ENCODE measurements at places on chromosomes 12 and 14.

GRCh38 chr12:89334548-89335169 lies 17.6 kb downstream of the DUSP6 start:
- DNase-seq = no peak

DNA sequence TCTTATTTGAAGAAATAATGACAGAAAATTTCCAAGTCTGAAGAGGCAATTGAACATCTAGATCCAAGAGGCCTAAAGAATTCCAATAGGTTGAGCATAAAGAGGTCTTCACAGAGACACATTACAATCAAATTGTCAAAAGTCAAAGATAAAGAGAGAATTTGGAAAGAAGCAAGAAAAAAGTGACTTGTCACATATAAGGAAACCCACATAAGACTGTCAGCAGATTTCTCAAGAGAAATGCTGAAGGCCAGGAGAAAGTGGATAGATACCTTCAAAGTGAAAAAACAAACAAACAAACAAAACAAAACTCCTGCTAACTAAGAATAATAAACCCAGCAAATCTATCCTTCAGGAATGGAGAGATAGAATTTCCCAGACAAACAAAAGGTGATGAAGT lies 118.1 kb upstream of the LGR5 start:
- DNase-seq = no peak

DNA sequence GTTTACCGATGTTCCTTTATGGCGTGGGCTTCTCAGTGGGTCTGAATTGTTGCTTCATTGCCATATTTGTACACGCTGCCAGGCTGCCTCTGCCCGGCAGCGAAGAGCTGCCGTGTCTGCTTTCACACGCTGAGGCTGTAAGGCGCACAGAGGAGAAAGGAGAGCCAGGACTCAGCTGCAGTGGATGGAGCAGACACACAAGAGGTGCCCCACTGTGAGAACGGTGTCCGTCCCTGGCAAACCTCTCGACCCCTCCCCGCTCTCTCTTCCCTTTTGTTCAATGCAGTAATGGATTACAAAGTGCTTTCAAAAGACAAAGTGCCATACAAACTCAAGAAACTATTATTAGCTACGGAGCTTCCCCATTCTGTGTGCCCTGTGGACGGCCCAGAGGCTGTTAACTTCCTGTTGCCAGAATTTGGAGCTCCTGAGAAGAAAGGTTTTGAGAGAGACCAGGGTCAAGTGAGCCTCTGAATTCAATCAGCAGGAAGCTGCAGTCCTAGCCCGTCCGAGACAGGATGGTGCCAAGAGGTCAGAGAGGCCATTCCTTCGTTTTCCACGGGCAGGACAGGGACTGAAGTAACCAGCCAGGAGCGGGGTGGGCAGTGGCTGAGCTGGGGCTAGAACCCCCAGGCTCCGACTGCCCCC lies 15.8 kb downstream of the CCND2 start:
- no peak for DNase-seq

GRCh38 chr12:47808050-47808449 lies 11.7 kb downstream of the HDAC7 start:
- DNase-seq = peak; percentile 59

DNA sequence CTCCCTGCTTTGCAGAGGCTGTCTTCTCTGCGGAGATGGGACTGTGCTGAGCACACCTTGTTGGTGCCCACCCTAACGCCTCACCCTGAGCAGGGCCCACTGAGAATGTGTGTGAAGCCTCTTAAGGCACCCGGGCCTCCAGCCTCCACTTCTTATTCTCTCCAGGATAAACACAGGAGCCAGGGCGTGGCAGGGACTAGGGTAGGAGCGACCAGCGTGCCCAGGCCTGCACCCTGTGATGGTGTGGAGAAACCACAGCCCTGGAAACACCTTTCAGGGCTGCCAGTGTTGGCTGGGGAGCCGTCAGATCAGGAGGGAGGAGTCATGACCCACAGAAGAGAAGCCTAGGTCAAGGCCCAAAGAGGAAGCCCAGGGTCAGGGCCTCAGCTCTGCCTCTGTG lies 41.3 kb downstream of the VDR start:
- DNase-seq = no peak

DNA sequence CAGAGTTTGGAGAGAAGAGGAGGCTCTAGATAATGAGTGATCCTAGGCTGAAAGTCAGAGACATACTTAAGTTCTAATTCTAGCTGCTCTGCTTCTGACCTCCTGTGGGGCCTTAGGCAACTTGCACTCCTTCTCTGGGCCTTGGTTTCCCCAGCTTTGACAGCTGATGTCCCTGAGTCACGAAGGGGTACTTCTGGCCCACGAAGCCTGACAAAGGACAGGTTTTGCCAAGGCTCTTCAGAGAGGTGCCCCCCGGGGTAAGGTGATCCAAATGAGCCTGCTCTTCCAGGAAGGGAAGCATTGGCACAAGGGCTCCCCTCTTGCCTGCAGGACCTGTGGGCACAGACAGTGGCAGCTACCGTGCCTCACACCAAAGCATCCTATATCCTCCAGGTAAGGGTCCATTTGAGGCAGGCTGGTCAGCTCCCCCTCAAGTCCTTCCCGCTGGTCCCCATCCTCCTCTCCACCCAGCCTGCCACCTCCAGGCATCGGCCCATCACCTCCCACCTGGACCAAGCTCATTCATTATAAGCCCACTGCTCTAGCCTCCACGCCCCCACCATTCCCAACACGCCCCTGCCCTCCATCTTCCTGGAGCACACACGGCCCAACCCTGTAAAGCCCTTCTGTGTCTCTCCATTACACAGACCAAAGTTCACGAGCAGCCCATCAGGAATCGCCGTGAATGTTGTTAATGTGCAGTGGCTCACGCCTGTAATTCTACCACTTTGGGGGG lies 1.9 kb upstream of the PPP1R13B start:
- no peak for DNase-seq

- DNase-seq = no peak
Observed at GRCh38 chr14:77579065-77579464, 37.4 kb downstream of the SPTLC2 start.

- no peak for DNase-seq
Observed at GRCh38 chr12:124527861-124528561, 39.4 kb downstream of the NCOR2 start.

DNA sequence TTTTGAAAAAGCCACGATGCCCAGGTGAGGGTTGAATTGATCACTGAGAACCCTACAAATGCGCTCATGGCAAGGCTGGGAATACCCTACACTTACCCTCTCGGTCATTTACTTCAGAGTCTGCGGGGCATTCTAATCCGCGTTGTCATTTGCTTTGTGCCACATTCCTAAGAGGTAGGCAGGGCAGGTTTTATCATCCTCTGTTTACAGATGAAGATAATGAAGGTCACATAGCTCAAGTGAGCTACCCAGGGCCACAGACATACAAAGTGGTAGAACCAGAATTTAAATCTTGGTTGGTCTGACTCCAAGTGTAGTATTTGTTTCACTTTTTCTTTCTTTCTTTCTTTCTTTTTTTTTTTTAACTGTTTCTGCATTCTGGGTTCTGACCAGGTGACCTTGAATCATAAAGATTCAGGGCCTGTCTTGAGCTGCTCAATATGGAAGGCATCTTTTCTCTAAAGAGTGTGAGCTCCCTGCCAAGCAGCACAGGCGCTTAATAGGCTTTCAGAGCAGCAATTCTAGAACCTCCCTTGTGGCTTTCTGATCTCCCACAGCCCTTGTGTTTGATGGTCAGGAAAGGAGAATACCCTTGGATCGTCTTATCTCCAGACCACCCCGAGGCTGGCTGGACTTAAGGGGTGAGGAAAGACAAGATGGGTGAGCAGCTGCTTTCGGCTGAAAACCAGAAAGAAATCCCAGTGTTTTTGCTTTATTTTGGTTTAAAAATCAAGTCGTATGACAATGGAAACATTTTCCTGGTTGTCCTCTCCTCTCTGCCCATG lies 662 bp upstream of the BATF start:
- DNase-seq = no peak

DNA sequence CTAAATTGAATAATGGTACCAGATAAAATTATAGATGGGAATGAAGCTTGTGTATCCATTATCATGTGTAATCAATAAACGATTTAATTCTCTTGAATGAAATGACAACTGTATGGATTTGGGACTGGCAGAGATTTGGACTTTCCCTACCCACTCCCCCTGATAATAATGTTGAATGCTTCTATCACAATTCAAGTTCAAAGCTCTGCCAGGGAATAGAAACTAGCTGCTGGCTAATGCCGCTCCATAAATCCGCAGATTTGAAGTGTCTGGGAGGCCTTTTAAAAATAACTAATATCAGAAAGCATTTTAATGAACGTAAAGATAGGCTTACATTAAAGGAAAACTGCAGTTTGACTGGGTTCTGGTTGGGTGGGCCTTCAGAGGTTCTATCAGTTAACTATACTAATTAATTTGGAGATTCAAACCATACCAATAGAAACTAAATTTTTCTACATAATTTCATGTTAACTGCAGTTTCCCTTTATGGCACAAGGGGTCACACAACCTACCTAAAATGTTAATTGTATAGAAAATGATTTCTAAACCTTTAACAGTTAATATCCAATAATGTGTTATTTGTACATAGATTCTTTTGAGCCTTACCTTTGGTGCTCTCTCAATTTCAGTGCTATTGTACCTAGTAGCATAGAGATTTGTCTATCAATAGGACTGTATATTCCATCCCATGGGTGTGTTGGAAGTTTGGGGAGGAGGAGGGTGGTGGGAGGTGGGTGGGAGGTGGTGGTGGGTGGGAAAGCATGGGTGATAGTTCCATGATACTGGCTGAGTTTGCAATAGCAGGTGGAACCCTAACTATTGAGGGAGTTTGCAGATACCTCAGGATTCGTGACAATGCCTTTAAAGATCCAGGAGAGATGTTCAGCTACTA lies 4.9 kb downstream of the HNRNPA1 start:
- no peak for DNase-seq

GRCh38 chr12:93663729-93664084 lies 13.5 kb upstream of the CRADD start:
- DNase-seq = no peak

DNA sequence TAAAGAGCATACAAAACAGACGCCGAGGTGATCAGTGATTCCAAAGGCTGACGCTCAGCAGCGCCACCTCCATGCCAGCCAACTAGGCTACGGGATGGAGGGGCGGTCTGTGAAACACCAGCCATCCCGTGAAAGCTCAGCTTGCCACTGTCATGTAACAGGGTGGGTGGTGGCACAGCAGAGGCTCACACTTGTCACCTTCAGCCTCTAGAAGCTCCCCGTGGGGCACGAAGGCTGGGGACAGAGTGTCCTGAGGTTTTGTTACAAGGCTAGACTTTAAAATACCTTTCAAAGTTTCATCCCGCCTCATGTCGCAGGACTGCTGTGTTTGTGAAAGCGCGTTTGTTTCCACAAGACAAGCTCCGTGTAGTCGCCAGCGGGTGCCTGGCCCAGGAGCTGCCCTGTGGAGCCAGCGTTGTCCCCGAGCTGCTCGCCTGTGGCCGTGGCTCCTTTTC lies 20.7 kb downstream of the XRCC3 start:
- DNase-seq = no peak

DNA sequence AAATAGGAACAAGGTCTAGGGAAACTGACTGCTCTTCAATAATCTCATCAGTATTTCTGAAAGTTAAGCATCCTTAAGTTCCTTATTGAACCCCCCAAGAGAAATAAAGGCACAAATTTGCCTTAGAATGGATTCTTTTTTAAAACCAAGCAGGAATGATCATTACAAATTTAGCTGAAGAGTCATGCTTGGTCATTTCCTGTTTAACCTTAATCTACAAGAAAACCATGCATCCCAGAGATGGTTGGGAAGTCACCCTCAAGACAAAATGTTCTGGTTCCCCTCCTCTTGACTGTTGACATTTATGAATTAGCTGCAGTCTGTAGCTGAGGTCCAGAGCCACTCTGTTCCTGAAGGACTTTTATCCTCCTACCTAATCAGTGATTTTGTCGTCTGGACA lies 291.8 kb upstream of the G2E3 start:
- peak; percentile 23 for DNase-seq

GRCh38 chr12:25965682-25966081 lies 7.2 kb downstream of the RASSF8 start:
- DNase-seq = no peak

DNA sequence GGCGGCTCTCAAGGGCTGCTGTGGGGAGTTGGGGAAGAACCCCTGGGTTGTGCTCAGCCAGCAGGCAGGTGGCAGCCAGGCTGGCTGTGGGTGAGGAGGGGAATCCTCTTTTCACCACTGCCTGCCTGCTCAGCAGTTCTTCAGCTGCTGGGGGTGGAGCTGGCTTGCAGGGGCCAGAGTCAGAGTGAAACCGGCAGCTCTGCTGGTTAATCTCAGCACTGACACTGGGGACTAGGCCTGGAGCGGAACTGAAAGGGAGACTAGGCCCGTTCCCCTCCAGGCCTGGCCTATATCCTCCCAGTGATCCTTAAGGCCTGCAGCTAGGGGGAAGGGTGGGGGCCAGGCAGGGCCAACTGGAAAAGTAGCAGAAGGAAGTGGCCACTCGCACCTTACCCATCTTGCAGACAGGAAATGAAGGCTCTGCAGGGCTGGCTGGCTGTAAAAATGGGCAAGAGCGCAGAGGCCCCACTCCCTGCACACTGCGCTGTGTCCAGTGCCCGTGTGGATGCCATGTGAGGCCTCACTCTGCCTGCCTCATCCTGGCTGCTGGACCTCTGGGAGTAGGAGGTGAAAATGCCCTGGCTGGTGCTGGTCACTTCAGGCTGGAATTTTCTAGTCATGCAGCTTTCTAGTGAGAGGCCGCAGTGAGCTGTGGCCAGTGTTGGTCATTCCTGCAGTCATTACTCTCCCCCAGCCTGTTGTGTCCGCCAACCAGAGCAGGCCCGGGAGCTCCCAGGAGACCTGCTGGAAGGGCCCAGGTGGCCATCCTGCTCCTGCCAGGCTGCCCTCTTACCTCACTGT lies 39.4 kb downstream of the SH2B3 start:
- DNase-seq = no peak

GRCh38 chr14:48731260-48731659 lies 854.9 kb downstream of the RPS29 start:
- DNase-seq = no peak

GRCh38 chr12:51270951-51271518 lies 820 bp upstream of the SMAGP start:
- peak; percentile 87 for DNase-seq
